ENCODE measurements at places on chromosomes 12 and 14. TPM values are rescaled to one million over a fixed set of nuclear protein-coding genes. Genes with fewer than 3 reads are reported as not detected.

Gene LRFN5
- polyA plus RNA-seq: 3.3 TPM

Gene DLK1
- 0.12 TPM for polyA plus RNA-seq

Gene LMBR1L
- polyA plus RNA-seq: 37.3 TPM

Gene CCDC88C
- 0.01 TPM for polyA plus RNA-seq

Gene CLEC6A
- not detected for polyA plus RNA-seq

Gene PRIMA1
- polyA plus RNA-seq: not detected

DNA sequence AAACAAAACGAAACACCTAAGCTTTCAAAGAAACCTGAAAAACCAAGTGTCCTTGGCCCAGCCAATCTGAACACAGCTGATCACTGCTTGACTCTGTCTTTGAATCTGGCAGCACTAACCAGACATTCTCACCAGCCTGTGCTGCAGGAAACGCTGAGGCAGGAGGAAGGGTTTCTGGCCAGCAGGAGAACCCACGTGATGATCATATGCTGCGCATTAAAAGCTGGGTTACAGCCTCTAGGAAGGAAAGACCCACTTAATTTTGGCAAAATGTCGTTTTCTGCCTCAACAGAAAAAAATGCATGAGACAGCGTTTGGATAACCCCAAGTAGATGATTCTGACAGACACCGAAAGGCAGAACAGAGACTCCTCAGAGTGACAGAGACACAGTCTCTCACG is 9.8 kb downstream of the APPL2 start:
- peak; percentile 83 for DNase-seq

- no peak for DNase-seq
These were observed 584 bp downstream of the ACVR1B start for GRCh38 chr12:51951843-51952722.

GRCh38 chr14:44154874-44155273 is 352.2 kb downstream of the FSCB start:
- DNase-seq: no peak

- DNase-seq: no peak
These were observed 5.6 kb downstream of the ZNF385A start for GRCh38 chr12:54378796-54379397.

Measured in AG04450 (cell line).